A172 (cell line): ENCODE measurements at places on chromosomes 7 and 10. TPM values are rescaled to one million over a fixed set of nuclear protein-coding genes. Genes with fewer than 3 reads are reported as not detected.

DNA sequence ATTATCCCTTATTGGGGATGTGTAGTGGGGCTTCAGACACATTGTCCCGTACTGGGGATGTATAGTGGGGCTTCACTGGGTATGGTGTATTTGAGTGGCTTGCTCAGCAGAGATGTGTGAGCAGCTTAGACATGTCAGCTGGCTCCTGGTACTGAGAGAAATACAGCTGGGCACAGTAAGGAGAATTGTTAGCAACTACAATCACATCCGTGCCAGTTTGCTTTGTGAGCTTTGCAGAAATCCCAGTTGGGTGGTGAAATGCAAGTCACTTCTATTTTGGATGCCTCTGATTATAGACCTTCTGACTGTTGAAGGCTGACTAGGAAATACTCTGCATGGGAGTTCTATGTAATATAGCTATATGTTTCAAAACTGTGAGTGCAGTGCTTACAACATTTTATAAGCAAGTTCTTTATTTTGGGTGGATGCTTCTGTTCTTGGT lies 10.8 kb downstream of the CCNY start:
- no peak for DNase-seq

- DNase-seq, result peak; percentile 26
Measured at GRCh38 chr7:73521636-73522104, 423 bp downstream of the BAZ1B start.

MRLN gene
- not detected in 2 replicates for total RNA-seq

AQP1 gene
- total RNA-seq, result 25.1 and 25.9 TPM in 2 replicates

MYO1G gene
- total RNA-seq, result 0.76 and 1.6 TPM in 2 replicates

GRCh38 chr7:134209322-134210015 lies 82.3 kb downstream of the LRGUK start:
- no peak for DNase-seq

DNA sequence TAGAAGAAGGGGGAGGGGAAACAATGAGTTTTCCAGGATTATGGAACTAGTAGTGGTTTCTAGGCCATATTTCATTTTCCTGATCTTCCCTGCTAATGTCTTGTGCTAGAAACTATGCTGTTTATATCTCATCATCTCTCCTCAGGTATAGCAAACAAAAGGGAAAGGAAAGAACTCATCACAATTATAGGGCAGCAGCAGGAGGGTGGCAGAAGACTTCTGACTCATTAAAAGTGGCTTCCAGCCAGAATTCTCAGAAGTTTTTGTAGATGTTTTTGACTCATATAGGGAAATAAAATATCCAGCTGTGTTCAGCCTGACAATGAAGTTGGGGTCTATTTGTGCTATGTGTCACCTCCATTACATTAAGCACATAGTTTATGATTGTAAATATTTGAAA lies 6.5 kb downstream of the AHR start:
- peak; percentile 97 for DNase-seq

GDF2 gene
- not detected in 2 replicates for total RNA-seq

DNA sequence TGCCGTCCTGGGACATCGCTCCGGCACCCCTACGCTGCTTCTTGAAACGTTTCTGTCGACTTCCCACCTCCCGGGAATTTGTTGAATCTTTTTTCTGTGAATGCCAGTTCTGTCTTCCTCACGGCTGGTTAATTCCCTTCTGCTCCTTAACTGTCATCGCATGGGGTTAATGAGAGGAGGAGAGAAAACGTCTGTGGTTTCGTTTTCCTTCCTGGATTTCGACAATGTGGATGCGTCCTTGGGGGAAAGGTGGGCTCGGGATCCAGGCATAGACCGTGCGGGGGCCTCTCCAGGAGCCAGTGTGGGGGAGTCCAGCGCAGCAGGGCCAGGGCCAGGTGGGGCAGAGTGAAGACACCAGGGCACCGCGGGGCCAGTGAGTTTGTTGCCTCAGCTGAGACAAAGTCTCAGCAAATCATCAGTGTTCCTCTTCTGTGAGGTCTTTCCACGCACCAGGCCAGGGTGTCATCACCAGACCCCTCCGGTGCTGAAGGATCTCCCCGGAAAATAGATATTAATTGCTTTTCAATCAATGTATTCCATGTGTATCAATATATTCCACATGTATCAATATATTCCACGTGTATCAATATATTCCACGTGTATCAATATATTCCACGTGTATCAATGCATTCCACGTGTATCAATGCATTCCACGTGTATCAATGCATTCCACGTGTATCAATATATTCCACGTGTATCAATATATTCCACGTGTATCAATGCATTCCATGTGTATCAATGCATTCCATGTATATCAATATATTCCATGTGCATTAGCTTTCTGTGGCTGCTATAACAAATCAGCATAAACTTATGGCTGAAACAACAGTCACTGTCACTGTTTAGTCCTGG lies 33.7 kb upstream of the CFAP46 start:
- no peak for DNase-seq

DNA sequence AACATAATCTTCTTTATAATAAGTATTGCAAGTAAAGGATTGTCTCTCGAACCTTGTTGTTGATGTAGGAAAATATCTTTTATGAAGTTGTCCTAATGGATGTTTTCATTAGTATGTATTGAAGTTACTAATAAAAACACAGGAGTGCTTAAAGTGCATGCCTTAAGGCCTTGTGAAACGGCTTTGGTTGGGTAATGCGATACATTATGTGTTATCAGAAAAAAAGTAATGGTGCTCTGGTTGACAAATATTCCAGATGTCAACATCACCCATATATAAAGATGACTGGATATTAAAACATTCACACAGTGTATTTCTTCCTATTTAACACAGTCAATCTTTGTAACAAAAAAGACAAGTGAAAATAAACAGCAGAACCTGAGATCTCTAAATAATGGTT lies 310.7 kb downstream of the PRKG1 start:
- DNase-seq, result no peak

DNA sequence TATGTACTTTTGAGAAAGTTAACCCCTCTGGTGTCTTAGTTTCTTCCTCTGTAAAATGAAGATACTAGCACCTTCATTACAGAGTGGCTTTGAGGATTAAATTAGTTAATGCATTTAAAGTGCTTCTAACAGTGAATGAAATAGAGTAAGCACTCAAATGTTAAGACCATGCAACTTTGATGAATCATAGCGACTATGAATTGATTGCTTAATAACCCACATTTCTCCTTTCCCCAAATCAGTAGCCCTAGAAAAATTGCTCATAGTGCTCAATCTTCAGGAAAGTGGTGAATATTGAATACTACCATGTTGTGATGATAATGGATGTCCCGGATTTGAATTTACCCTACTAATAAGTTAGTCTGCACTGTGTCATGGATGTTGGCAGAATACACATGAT lies 48.1 kb downstream of the CD36 start:
- DNase-seq, result no peak

ITPRID1 gene
- not detected in 2 replicates for total RNA-seq

- DNase-seq, result no peak
Measured at GRCh38 chr7:135372222-135372621, 137.7 kb downstream of the CNOT4 start.

NRG3 gene
- 0.16 TPM in 1 of 2 replicates, not detected in the other for total RNA-seq

GRCh38 chr10:101231092-101231491 lies 1.8 kb upstream of the LBX1 start:
- DNase-seq, result no peak

DNA sequence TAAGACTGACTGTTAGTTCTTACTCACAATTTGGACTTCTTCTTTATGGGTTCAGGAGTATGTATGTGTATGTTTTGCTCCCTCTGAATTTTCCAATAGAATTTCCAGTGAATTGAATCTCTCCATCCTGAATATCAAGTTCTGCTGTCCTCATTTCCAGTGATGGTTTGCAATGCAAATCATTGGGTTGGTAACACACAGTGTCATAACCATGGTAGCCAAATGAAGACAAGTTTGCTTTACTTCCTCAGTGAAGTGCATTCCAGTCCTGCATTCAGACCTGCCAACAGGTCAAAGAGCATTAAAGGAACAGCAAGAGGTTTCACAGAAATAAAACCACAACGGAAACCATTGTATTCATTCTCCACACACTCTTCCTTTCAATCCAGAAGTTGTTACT lies 15.2 kb downstream of the ITPRID1 start:
- no peak for DNase-seq

- DNase-seq, result no peak
Measured at GRCh38 chr10:18479502-18479901, 171.9 kb downstream of the NSUN6 start.

GIMAP7 gene
- not detected in 2 replicates for total RNA-seq

DNA sequence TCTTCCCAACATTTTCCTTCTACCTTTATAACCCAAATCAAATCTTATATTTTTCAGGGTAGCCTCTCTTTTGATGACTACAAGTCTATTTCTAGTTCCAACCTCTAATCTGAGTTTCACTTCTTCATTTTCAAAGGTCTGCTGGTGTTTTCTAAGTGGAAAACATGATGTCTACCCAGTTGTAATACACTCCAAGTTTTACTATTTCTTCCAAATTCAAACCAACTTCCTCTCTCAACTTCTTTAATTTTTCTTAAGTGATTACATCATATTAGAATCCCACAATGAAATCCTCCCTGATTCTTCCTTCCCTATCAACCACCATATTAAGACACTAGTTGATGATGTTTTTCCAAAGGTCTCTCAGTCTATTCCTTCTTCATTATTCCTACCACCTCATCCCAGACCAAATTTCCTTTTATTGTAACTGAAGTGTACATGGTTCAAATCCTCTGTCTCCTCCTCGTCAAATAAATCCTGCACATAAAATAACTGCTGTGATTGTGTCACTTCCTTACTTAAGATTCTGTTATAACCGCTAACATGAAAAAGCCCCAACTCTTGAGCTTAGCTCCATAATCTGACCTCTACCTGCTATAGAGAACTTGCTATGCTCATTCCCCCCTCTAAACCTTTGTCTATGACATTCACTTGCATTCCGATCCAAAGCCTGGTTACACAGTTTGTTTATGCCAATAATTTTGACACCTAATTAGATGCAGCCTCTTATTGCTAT lies 12.7 kb downstream of the TAS2R38 start:
- no peak for DNase-seq

GRCh38 chr7:142001163-142001874 lies 5.6 kb downstream of the MGAM start:
- DNase-seq, result peak; percentile 24

TAS2R40 gene
- total RNA-seq, result not detected in 2 replicates

DNA sequence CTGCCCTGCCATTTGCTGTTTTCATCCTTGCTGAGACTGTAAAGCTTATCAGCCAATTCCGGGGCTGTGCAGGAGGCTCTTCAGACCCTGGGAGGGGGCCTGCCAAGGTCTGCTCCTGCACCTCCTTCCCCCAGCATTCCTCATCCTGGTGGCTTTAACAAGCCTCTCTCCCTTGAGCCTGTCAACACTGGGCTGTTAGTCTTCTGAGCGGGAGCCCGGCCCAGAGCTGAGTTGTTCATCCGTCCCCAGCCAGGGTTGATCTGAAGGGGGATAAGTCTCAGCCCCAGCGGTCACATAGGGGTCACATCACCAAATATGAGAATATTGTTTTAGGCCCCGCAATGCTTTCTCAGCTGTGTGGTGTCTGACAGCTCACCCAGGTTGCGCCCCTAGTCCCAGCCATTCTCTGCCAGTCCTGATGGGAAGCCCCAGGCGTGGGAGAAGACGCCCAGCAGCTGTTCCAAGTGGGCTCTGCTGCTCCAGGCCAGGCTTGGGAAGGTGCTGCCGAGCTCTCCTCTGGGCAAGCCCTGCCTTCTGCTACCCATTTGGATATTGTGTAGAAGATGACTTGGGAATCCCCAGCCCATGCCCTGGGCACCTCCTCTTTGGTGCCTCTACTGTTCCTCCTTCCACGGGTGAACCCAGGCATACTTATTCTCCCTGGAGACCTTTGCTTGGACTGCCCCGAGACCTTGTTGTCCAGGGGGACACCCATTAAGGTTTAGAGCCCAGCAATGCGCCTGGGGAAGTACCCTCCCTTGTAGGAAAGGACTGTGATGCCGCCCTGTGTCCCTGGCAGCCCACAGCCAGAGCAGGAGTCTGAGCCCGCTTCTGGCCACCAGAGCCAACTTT lies 23.5 kb upstream of the TRIM8 start:
- DNase-seq, result no peak

- peak; percentile 91 for DNase-seq
Measured at GRCh38 chr7:141649865-141650634, 51.9 kb downstream of the DENND11 start.

DNA sequence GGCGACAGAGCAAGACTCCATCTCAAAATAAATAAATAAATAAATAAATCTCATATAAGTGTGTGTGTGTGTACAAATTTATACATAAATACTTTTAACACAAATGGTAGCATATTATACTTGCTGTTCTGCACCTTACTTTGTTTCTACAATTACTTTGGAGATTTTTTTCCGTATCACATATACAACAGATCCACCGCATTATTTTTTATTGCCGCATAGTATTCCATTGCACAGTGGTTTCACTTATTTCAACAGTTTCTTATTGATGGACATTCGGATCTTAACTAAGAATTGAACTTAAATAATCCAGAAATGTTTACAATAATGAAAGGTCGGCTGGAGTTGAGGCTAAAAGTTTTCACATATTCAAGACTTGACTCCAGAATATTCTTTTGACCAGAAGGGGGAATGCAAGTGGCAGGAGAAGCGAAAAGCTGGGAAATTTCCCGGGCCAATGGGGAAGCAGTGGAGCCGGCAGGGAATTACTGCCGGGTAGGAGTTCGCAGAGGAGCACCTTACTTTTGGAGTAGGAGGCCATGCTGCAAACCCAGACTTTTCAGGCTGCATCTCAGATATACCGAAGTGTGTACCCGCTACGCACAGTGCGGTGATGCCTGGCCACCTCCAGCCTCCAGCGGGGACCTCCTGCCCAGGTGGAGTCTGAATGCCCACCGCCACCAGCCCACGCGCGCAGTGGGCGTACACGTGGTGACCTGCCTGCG lies 415 bp upstream of the CNNM1 start:
- no peak for DNase-seq

SOSTDC1 gene
- total RNA-seq, result not detected in 2 replicates

DNA sequence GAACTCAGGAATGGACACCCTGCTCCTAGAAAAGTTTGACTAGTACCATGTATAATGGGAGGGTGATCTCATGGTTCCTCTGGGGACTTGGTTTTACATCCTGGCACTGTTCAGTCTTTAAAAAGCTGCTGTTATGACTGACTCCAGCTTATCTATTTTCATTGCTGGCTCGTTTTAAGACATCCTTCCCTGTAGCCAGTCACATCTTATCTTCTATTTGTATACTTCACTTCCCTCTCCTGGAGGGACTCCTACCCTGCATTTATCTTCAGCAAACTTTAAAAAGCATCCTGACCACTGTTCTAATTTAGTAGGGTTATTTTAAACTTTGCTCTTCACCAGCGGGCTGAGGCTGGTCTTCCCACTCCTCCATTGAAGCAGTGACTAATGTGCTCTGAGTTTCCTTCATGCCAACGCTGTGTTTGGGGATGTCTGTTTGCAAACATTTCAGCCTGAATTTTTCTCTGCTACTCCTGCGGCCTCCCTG lies 72.9 kb upstream of the ARMC3 start:
- DNase-seq, result peak; percentile 54

FGF8 gene
- total RNA-seq, result not detected in 2 replicates

GRCh38 chr10:69801094-69801433 lies 642 bp upstream of the COL13A1 start:
- peak; percentile 63 for DNase-seq

GRCh38 chr7:30084212-30084611 lies 50.6 kb upstream of the MTURN start:
- DNase-seq, result no peak

CLDN4 gene
- 31.4 and 35.4 TPM in 2 replicates for total RNA-seq

PLEKHS1 gene
- 0.31 TPM in 1 of 2 replicates, not detected in the other for total RNA-seq

ADCY1 gene
- total RNA-seq, result 3.5 and 4.4 TPM in 2 replicates

AMZ1 gene
- total RNA-seq, result 0.07 and 0.28 TPM in 2 replicates
